Activated CD4-positive, alpha-beta T cell treated with anti-CD3 and anti-CD28 coated beads, Interleukin-2, amount 50 U/mL, for 48 hours (primary cell): ENCODE measurements at places on chromosomes 11 and 22.

GRCh38 chr11:121535129-121535796 is 82.5 kb upstream of the SORL1-AS1 start:
- DNase-seq, result no peak

DNA sequence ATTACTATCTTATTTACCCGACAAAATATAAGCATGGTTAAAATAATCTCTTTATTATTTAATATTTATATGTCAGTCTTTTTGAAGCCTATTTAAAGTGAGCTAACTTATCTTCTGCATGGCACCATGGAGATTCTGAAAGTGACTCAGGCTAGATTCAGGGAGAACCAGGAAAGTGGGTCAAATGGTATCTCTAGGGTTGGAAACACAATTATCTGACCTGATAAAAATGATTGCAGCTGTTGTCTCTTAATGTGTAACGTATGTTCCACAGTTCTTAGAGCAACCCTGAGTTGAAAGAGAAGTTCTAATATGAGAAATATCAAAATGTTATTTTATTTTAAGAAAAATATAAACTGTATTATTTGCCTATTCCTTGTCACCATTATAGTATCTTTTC is 143.1 kb upstream of the CARD18 start:
- DNase-seq, result no peak

GRCh38 chr11:22703591-22703990 is 37.2 kb downstream of the GAS2 start:
- DNase-seq, result no peak

DNA sequence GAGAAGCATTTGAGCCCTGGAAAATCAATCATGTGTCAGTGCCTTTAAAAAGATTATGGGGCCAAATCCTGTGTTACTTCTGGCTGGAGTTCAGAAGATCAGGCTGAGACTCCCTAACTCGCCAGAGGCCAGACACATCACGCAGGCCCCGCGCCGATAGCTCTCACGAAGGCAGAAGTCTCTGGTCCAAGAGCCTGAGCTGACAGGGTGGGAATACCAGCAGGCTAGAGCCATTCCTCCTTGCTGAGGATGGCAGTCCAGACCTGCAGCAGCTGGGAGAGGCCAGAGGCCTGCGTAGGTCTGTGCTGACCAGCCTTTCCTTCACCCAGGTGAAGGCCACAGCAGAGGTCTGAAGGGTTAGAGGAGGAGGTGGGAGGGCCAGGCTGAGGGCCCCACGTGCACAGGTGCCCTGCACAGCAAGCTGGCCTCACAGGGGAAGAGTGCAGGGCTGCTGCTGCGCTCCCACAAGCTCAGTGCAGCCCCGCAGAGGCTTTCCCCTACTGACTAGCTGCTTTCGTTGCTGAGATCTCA is 52.9 kb downstream of the ST14 start:
- no peak for DNase-seq

DNA sequence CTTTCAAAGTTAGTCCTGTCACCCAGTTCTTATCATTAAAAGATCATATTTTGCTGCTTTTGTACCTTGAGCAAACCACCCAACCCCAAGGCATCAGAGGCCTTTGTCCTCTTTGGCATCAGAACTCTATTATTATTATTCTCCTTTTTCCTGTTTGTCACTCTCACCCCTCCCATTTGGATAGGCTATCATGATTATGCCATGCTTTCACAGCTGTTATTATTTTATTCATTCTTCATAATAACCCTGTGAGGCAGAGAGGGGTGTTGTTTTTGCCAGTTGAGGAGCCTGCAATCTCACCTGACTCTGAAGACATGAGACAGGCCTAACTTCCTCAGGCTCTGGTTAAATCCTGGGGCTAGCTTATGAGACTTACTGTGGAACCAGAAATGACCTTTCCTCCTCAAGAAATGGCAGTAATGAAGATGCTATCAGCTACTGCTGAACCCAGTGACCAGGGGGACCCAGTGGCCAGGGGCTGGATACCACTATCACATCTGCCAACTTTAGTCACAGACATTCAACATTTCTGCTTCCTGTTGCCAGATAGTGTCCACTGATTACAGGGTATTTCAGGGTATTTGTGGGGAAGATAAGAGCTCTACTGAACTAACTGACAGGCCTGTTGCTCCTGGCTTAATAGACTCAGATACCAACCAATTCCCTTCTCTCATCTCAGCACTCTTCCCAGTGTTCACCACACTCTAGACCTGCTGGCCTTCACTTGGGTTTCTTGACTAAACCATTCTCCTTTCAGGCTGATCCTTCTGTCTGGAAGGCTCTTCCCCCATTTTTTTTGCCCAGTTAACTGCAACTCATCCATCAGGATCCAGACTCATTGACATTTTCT is 11.8 kb upstream of the SWAP70 start:
- DNase-seq, result no peak

- DNase-seq, result no peak
Measured at GRCh38 chr11:78349114-78349513, 68.5 kb downstream of the GAB2 start.

DNA sequence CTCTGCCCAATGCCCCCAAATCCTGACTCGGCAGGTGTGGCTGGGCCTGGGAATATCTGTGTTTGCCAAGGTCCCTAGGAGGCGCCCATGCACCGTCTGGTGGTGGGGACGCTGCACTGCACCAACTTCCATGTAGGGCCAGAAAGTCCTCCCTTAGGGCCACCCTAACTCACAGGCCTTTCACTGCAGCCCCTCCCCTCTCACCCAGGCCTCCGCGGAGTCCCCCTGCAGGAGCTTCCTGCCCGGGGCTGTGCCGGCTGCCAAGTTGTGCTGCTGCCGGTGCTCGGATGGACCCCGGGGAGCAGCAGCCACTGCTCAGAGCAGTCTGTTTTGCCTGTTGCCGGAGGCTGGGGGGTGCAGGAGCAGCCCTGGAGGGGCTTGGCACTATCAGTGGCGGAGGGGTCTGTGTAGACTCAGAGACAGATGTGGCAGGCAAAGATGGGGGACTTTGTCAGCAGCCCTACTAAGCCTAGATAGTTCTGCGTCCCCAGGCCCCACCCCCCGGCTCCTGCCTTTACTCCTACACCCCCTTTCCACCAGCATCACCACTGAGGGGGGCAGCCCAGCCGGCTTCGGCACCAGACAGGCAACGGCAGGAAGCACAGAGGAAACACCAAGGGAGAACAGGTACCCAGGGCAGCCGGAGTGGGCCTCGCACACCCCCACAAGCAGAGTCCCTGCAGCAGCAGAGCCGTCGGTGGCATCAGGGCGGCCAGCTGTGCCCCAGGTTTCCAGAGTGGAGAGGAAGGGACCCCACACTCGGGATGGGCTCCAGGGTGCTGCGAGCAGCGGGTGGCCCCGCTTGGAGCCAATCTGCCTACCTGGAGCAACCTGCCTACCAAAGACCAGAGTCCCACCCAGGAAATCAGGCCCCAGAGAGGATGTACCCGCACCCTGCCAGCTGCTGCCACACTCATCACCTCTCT is 124.3 kb downstream of the TRIM29 start:
- peak; percentile 24 for DNase-seq

- peak; percentile 67 for DNase-seq
Measured at GRCh38 chr11:6757373-6757967, 14.3 kb downstream of the OR2AG2 start.

- peak; percentile 20 for DNase-seq
Measured at GRCh38 chr11:61392981-61393595, 701 bp downstream of the TMEM216 start.

DNA sequence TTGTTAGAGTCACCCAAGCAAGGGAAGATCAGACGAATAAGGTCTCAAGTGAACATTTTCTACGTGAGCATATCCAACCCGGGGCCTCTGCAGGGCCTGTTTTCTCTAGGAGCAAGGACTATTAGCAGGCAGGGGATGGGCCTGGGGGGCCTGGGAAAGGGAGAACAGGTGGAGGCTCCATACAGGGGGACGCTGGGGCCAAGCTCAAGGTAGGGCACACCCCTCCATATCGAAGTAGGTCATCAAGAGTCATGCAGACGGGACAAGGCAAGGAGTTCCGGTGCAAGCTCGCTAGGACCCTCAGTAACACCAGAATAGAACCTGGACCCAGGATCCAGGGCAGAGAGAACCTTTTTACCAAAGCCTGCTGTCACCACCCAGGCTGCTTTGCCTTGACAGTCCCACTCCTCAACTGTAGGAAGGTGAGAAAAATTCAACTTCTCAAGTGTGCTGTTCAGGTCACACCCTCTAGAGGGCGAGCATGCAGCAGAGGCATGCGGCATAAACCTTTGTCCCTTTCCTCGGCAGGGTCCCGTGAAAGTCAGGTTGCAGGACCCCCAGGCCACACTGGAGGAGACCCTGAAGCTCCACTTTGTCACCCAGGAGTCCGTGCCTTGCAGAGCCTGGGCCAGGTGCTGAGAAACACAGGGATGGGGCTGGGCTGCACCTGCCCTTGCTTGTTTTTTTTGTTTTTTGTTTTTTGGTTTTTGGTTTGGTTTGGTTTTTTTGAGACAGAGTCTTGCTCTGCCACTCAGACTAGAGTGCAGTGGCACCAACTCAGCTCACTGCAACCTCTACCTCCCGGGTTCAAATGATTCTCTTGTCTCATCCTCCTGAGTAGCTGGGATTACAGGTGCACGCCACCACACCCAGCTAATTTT is 8.6 kb upstream of the APOBEC3B start:
- peak; percentile 52 for DNase-seq

DNA sequence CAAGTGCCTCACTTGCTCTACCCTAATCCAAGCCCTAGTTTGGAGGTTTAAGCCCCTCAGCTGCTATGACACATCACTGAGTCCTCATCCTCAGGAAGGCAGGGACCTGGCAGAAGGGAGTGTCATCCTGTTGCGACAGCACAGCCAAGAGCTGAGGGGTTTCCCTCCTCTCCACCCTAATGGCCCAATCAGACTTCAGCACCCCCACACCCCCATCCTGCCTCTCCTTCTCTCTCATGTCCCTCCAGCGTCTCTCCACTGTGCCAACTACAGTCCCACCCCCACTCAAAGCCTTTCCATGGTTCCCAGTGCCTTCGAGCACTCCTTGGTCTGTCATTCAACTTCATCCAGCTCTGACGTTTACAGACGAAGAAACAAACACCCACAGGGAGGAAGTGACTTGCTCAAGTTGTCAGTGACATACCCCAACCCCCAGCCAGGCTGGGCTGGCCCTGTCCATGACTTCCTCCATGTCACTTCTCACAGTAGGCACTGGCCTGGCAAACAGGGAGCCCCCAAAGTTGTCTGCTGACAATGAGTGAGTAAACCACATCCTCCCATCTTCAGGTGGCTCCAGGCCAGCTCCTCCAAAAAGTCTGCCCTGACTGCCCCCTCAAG is 15.6 kb downstream of the ARAP1 start:
- peak; percentile 56 for DNase-seq
